ENCODE measurements at places on chromosomes 1 and 21. TPM values are rescaled to one million over a fixed set of nuclear protein-coding genes. Genes with fewer than 3 reads are reported as not detected.

The PLPP3 gene
- total RNA-seq, result 0.84 TPM

DNA sequence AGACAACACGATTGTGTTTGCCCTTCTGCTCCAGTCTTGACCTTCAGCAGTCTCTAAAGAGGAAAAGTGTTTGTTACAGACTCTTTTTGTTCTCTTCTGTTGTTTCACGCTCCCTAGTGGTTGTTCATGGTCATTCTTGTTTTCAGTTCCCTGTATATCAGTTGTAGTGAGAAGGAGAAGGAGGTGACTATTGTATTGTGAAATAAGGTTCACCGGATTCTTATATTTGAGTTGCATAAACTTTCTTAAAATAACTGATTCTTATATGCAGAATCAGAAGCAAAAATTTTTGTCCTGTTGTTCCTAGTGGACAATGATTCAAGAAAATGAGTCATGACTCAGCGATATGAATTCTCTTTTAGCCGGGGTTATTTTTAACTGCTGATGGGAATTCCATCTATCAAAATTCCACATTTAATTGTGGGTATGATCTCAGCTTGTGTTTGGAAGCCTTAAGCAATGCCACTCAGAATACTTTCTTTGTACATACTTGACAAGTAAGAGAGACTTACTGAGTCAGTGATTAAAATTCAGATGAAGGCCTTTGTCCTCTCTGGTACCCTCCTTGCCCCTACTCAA, 152.2 kb downstream of the CLEC20A start:
- DNase-seq, result peak; percentile 94

GRCh38 chr1:4655674-4656532, 1.5 kb downstream of the AJAP1 start:
- peak; percentile 75 for DNase-seq

The LIN28A gene
- total RNA-seq, result not detected

The AMY1C gene
- total RNA-seq, result not detected

DNA sequence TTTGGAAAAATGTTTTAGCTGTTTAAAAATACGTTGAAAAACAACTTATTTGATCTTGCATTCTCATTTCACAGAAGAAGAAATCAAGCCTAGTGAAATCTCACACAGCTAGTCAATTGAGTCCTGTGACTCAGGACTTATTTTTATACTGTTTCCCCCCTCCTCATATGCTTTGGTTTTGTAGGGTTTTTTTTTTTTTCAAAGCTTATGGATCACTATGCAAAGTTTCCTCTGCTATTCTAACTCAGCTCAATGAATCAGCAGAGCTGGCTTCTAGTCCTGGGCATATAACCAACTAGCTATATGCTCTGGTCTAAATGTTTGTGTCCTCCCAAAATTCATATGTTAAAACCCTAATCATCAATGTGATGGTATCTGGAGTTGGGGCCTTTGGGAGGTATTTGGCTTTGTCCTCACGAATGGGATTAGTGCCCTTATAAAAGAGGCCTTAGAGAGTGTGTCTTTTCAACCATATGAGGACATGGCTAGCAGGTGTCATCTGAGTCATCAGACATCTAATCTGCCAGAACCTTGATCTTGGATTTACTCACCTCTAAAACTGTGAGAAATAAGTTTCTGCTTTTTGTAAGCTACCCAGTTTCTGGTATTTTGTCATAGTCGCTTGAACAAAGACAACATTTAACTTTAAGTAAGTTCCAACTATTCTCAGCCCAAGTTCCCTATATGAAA, 317.2 kb upstream of the C1orf87 start:
- DNase-seq, result no peak

DNA sequence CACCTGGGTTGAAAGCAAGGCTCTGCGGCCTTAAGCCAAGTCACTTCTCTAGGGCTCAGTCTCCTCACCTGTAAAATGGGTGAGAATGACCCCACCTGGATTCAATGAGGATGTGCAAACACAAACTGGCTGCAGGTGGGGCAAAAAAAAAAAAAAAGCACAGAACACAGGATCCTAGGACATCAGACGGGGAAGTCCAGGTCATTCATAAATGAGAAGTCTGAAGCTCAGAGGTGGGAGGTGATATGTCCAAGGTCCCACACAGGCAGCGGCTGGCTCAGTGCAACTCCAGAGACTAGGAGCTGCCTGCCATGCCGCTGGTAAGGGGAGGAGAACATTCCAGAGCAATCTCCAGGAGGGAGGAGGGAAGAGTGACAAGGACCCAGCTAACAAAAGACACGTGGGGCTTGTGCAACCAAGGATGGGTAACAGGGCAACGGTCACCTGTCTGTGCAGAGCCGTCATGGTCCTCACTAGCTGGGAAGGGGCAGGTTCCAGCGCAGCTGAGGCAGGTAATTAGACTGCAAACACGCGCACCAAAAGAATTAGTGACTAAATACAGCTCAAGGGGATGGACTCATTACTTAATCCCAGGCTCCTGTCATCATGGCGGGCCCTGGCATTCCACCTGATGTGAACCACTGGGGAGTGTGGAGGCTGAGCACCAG, 19.5 kb downstream of the IFFO2 start:
- DNase-seq, result no peak

GRCh38 chr1:215156232-215156631, 73.7 kb downstream of the KCNK2 start:
- DNase-seq, result peak; percentile 33

The ELF3 gene
- total RNA-seq, result 0.10 TPM

- DNase-seq, result no peak
Measured at GRCh38 chr1:33442141-33442540, 11.2 kb upstream of the PHC2 start.

DNA sequence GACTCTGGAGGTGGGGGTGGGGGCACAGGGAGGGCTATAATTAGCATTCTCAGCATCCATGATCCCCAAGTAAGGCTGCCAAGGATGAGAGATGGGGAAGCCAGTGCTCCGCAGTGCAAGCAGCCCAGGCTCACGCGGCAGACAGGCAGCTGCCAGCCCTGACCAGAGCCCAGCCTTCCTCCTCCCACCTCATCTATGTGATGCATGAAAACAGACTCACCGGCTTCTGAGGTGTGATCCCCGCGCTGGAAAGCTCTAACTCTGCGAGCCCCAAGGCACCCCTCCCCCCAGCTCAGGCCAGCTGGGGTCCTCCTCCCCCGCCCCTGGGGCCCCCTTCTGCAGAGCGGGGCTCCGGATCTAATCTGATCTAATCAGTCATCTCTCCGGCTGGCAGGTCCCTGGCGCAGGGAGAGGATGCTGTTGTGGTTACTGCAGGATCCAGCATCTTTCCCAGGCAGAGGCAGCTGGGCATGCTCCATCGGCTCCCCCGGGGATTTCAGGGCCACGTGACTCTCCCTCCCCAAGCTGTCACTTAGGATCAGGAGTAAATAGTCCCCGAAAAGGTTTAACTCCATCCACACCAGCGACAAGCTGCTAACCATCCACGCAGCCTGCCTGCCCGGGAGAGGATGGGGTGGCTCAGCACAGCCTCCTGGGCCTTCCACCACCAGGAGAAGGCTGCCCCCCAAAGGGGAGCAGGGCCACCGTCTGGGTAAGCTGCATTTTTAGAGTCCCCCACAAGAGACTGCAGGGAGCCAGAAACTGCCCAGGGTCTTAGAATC, at the start of gene PLEKHA6:
PLEKHA6 (minus strand) TSS at position 456 of the 782 bp plus-strand sequence. CDS start 86,202 bp downstream, outside the sequence.
- peak; percentile 62 for DNase-seq

GRCh38 chr1:30358500-30358899, 364.9 kb downstream of the MATN1 start:
- DNase-seq, result no peak

- DNase-seq, result no peak
Measured at GRCh38 chr21:46095814-46096595, 1.9 kb upstream of the COL6A2 start.

- DNase-seq, result no peak
Measured at GRCh38 chr1:53438427-53439336, 20.5 kb upstream of the DMRTB1 start.

DNA sequence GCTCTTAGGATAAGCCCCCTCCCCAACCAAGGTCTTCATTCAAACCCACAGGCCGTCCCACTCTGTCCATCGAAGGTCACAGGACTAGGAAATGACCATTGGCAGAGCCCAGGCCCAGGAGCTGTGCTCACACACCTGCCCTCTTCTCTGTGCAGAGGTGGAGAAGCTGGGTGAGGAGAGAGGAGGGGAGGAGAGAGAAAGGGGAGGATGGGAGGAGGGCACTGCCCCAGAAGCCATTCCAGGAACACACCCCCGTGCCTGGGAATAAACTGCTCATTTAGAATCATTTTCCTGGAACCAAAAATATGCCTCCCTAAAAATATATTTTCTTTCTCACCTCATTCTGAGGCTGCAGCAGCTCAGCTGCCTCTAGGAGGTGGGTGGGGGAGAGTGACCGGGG, 6.4 kb upstream of the SDC3 start:
- no peak for DNase-seq

The TTLL7 gene
- 2.0 TPM for total RNA-seq

GRCh38 chr1:11337580-11338073, 64.6 kb downstream of the UBIAD1 start:
- peak; percentile 50 for DNase-seq

GRCh38 chr1:228270032-228270431, 62.2 kb downstream of the OBSCN start:
- no peak for DNase-seq

DNA sequence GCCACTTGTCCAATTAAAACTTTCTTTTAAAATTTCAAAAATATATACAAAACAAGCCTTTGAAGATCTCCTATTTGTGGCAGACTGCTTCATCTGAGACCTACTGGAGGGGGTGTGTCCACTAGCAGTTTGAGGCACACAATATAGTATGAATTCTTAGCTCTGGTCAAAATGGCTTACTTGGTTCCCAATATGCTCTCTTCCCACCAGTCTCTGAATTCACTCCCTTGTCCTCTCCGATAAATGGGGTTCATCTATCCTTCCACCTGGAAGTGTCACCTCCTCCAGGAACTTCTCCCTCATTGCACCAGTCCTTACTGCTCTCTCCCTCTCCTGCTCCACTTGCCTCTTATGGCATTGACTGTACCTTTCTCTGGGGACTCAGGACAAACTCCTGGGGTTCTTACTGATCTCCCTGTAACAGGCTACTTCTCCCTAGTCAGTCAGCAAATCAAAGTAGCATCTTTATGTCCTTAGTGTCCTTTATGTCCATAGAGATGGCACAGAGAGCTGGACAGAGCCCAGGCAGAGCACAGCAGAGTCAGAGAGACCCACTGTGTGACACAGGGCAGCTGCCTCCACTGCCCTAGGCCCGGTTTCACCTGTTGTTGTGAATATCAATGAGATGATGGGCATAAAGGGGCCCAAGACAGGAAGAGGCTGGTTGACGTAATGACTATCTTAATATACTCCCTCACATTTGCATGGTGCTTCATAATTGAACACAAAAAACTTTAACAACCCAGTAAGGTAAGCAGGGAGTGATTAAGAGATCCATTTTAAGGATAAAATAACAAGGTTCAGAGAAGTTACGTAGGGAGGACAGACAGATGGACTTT, 3.6 kb downstream of the ASAP3 start:
- DNase-seq, result no peak

The TMEM52 gene
- total RNA-seq, result 0.91 TPM

DNA sequence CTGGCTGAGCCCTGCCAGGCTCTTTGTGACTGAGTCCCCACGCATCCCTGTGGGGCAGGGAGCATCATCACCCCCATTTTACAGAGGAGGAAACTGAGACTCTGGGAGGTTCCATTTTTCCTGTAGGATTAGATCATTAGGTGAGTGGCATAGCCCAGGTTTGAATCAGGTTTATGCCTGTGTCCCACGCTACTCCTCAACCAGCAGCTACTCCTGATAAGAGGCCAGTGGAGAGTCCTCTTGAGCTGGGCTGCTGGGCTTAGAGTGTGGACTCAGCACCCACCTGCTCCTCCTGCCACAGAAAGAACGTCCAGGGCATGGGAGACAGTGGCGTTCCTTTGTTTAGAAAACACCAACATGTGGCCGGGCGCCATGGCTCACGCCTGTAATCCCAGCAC, 30.7 kb downstream of the TNFRSF1B start:
- no peak for DNase-seq

DNA sequence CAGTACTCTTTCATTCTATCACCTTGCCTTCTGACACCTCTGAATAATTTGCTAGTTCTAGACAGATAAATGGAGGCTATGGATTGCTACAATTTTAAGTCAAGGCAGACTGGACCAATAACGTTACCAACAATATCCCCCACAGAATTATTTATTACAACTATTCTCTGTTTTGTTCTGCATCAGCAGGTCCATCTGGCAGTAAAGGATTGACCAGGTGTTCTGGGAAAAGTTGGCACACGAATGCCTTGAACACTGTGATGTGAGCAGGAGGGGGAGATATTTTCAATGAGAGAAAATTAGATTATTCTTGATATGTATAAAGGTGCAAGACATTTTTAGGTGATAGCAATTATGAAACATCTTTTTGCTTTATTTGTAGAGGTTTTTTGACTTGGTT, 718.8 kb upstream of the TMPRSS15 start:
- no peak for DNase-seq

The PRR9 gene
- total RNA-seq, result not detected

GRCh38 chr1:1032424-1032823, 12.5 kb downstream of the AGRN start:
- no peak for DNase-seq

DNA sequence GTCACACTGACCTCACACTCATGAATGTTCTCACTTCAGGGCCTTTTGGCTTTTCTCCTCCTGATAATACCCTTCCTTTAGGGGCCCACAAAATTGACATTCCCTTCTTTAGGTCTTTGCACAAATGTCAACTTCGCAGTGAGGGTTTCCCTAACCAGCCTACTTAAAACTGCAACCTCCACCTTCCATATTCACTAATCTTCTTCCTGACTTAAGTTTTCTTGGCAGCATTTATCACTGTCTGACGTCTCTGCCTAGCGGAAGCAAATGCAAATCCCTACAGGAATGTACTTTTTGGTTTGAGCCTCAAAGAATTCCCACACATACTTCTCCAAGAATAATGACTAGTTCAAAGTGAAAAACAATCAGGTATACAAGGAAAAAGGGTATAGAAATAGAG, 32.8 kb downstream of the INTS7 start:
- no peak for DNase-seq

The RNF186 gene
- not detected for total RNA-seq

The KCNE2 gene
- not detected for total RNA-seq

DNA sequence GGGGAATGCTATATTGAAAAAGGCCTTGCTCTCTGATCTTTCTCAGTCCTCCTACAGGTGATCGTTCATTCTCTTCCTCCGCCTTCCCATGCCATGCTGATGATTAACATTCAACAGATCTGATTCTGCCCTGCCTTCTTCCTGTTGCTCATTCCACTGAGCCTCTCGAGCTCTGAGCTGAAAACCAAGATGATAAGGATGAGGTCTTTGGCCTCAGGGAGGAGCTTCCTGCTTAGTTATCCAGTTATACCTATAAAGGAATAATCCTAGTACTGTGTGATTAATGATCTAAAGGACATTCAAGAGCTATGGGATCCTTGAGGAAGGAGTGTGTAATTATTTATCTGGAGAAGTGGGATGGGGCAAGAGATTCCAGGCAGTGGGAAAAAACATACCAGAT, 25.2 kb upstream of the MAP3K7CL start:
- peak; percentile 27 for DNase-seq
